CD8-positive, alpha-beta T cell (primary cell): ENCODE measurements at places on chromosomes 7 and 10. TPM values are rescaled to one million over a fixed set of nuclear protein-coding genes. Genes with fewer than 3 reads are reported as not detected.

Gene PON2
- total RNA-seq: 9.3 TPM

Gene MSRB2
- 1.1 TPM for total RNA-seq

Gene SPDYE11
- not detected for total RNA-seq

Gene TAS2R3
- not detected for total RNA-seq

Gene INMT
- not detected for total RNA-seq

Gene DKK1
- total RNA-seq: not detected

Gene GPNMB
- not detected for total RNA-seq

Gene NPC1L1
- not detected for total RNA-seq

Gene VPS37D
- total RNA-seq: 0.89 TPM

Gene ALKBH4
- total RNA-seq: 4.4 TPM

Gene RADIL
- not detected for total RNA-seq

Gene UPK3BL2
- total RNA-seq: 63.8 TPM

Gene CADPS2
- not detected for total RNA-seq

Gene PCGF6
- 2.1 TPM for total RNA-seq

Gene NACAD
- 0.68 TPM for total RNA-seq

Gene ODAD2
- total RNA-seq: 0.11 TPM

Gene SPAM1
- not detected for total RNA-seq

Gene NEUROD6
- total RNA-seq: not detected

Gene AMPH
- not detected for total RNA-seq

Gene TRIL
- not detected for total RNA-seq

Gene GNGT1
- total RNA-seq: not detected

Gene SPDYE6
- not detected for total RNA-seq

Gene FKBP9
- not detected for total RNA-seq

Gene UROS
- total RNA-seq: 20.7 TPM

Gene SFRP5
- 4.3 TPM for total RNA-seq

Gene TUBGCP2
- 74.4 TPM for total RNA-seq

Gene OR2A7
- total RNA-seq: 2.6 TPM

Gene CALHM3
- total RNA-seq: not detected

Gene PFKP
- total RNA-seq: 36.5 TPM

Gene RSPH10B
- not detected for total RNA-seq

Gene CLEC5A
- total RNA-seq: not detected

Gene DHX32
- 3.5 TPM for total RNA-seq

Gene DGKI
- total RNA-seq: not detected

Gene SEM1
- 15.6 TPM for total RNA-seq

Gene ACSM6
- not detected for total RNA-seq

Gene PPP1R17
- total RNA-seq: not detected

Gene SLIT1
- total RNA-seq: 0.35 TPM

Gene H2BK1
- 1.5 TPM for total RNA-seq

Gene IL2RA
- 2.5 TPM for total RNA-seq

Gene NCOA4
- total RNA-seq: 47.4 TPM

Gene AGFG2
- 6.3 TPM for total RNA-seq

Gene DCLRE1C
- 15.1 TPM for total RNA-seq

Gene TFR2
- 1.8 TPM for total RNA-seq

Gene MCM10
- total RNA-seq: 0.19 TPM

Gene WDFY4
- total RNA-seq: 1.9 TPM

Gene C10orf62
- total RNA-seq: not detected

Gene AIMP2
- total RNA-seq: 6.9 TPM

Gene CPA4
- not detected for total RNA-seq

Gene MCM7
- 63.7 TPM for total RNA-seq

Gene DDX21
- 185 TPM for total RNA-seq

Gene LEP
- not detected for total RNA-seq

Gene STEAP1
- not detected for total RNA-seq

Gene PRDX3
- total RNA-seq: 11.7 TPM

Gene SNCG
- not detected for total RNA-seq
